Gastroesophageal sphincter (tissue), 4 donors: ENCODE measurements at places on chromosomes 1 and 21. TPM values are rescaled to one million over a fixed set of nuclear protein-coding genes. Genes with fewer than 3 reads are reported as not detected.
A peak's percentile ranks its signal among the peaks of the same experiment; 100 is the strongest.

CD244 gene
- total RNA-seq, result not detected

TPTE gene
- not detected for total RNA-seq

KCNJ9 gene
- total RNA-seq, result not detected

CLEC20A gene
- not detected for total RNA-seq

LRRC53 gene
- total RNA-seq, result not detected

HAPLN2 gene
- 0.77 TPM for total RNA-seq

RGS2 gene
- 490 TPM for total RNA-seq

CFHR2 gene
- total RNA-seq, result not detected

REN gene
- total RNA-seq, result not detected

STIL gene
- total RNA-seq, result 0.77 TPM

- no peaks in the 10 kb centered on the region for H3K36me3 ChIP-seq
- H3K4me3 ChIP-seq, result no peak overlapping the region
- peak overlapping the region; percentile 60 for H3K27ac ChIP-seq
- no peaks in the 10 kb centered on the region for H3K27me3 ChIP-seq
- ATAC-seq, result peak; percentile 83
Observed at GRCh38 chr1:12486401-12487005, 131.5 kb downstream of the DHRS3 start.

GRCh38 chr1:95010158-95010557, 62.6 kb downstream of the ALG14 start:
- no peak overlapping the region for H3K4me3 ChIP-seq
- no peak for ATAC-seq
- H3K27me3 ChIP-seq, result no peaks in the 10 kb centered on the region
- no peaks in the 10 kb centered on the region for H3K36me3 ChIP-seq
- H3K27ac ChIP-seq, result no peak overlapping the region

GRCh38 chr21:45846373-45847160, 135.0 kb upstream of the COL6A1 start:
- H3K4me1 ChIP-seq, result no peaks in the 10 kb centered on the region
- peak; percentile 67 for ATAC-seq
- no peak overlapping the region for H3K27ac ChIP-seq
- H3K27me3 ChIP-seq, result no peaks in the 10 kb centered on the region

DNA sequence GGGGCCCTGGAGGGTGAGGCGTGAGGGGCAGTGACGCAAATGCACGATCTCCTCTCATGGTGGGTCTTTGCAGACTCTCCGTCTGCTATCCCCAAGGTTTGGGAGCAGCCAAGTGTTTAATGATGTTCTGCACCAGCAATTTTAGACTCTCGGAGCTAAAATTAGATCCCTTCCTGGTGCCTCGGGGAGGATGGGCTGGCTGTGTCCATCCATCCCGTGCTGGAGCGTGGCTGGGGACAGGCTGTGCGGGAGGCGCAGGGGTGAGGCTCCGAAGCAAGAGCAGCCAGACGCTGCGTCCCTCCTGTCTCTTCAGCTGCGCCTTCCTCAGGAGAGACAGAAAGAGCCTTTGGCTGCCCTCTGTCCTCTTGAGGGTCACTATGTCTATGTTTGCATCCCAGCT, 387.6 kb downstream of the CAMTA1 start:
- H3K27me3 ChIP-seq, result peaks cover 64% of the 10 kb centered on the region
- no peaks in the 10 kb centered on the region for H3K36me3 ChIP-seq
- no peak overlapping the region for H3K27ac ChIP-seq
- H3K4me3 ChIP-seq, result no peak overlapping the region
- H3K4me1 ChIP-seq, result no peaks in the 10 kb centered on the region

- H3K27ac ChIP-seq, result no peak overlapping the region
- H3K4me3 ChIP-seq, result no peak overlapping the region
- no peaks in the 10 kb centered on the region for H3K36me3 ChIP-seq
- H3K4me1 ChIP-seq, result no peaks in the 10 kb centered on the region
- no peak for ATAC-seq
Observed at GRCh38 chr1:51444534-51445192, 74.4 kb downstream of the EPS15 start.

DNA sequence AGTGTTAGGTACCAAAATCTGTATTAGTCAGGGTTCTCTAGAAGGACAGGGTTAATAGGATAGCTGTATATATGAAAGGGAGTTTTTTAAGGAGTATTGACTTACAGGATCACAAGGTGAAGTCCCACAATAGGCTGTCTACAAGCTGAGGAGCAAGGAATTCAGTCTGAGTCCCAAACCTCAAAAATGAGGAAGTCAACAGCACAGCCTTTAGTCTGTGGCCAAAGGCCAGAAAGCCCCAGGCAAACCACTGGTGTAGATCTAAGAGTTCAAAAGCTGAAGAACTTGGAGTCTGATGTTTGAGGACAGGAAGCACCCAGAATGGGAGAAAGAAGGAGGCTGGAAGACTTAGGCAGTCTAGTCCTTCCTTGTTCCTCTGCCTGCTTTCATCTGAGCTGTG, 487.5 kb upstream of the CHRM3 start:
- no peaks in the 10 kb centered on the region for H3K4me1 ChIP-seq
- H3K27ac ChIP-seq, result no peak overlapping the region
- H3K36me3 ChIP-seq, result no peaks in the 10 kb centered on the region
- no peaks in the 10 kb centered on the region for H3K27me3 ChIP-seq

DNA sequence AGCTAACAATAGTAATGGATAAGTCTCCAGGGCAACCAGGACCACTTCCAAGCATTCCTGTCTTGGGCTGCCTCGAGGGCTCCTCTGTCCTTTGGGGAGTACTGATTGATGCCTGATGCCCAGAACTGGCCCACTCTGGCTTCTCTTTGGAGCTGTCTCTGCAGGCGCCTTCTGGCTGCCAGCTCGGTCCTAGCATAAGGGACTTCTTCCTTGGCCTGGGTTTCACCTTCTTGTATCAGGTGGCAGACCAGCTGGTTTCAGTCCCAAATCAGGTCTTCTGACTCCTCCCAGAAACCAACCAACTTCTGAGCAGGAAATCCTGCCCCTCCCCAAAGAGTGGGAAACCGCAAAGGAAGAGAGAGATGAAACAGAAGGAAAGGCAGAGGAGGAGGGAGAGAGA, 10.6 kb downstream of the G0S2 start:
- H3K36me3 ChIP-seq, result no peaks in the 10 kb centered on the region
- H3K27ac ChIP-seq, result no peak overlapping the region
- no peaks in the 10 kb centered on the region for H3K4me1 ChIP-seq
- H3K4me3 ChIP-seq, result no peak overlapping the region
- ATAC-seq, result no peak
- H3K27me3 ChIP-seq, result no peaks in the 10 kb centered on the region

GRCh38 chr1:89686520-89686919, 53.6 kb downstream of the LRRC8C start:
- H3K27ac ChIP-seq, result no peak overlapping the region
- no peak overlapping the region for H3K4me3 ChIP-seq
- no peak for ATAC-seq
- H3K36me3 ChIP-seq, result peaks cover 8% of the 10 kb centered on the region
- H3K27me3 ChIP-seq, result no peaks in the 10 kb centered on the region

- H3K27ac ChIP-seq, result no peak overlapping the region
- peaks cover 11% of the 10 kb centered on the region for H3K27me3 ChIP-seq
- no peak overlapping the region for H3K4me3 ChIP-seq
- H3K36me3 ChIP-seq, result no peaks in the 10 kb centered on the region
- no peaks in the 10 kb centered on the region for H3K4me1 ChIP-seq
- no peak for ATAC-seq
Observed at GRCh38 chr1:77382366-77382765, 100.5 kb downstream of the AK5 start.

DNA sequence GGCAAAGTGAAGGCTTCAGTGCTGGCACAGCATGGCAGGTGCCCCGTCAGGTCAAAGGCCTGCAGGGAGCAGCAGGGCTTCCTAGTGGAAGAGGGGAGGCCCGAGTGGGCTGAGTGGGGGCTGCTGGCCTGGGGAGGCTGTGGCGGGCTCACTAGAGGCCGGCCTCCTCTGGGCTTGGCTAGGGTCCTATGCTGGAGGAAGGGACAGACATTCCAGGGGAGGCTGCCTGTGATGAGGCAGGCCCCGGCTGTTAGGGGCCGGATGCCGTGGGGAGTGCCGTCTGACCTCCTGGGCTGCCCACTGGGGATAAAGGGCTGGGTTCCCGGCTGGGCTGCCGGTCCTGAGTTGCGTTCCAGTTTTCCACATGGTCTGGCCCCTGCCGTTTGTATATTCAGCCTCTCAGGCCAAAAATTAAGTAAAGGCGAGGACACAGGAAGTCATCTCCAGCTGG, 21.1 kb downstream of the PRXL2B start:
- peaks cover 83% of the 10 kb centered on the region for H3K27me3 ChIP-seq
- H3K27ac ChIP-seq, result no peak overlapping the region
- H3K4me3 ChIP-seq, result no peak overlapping the region
- no peaks in the 10 kb centered on the region for H3K36me3 ChIP-seq

DNA sequence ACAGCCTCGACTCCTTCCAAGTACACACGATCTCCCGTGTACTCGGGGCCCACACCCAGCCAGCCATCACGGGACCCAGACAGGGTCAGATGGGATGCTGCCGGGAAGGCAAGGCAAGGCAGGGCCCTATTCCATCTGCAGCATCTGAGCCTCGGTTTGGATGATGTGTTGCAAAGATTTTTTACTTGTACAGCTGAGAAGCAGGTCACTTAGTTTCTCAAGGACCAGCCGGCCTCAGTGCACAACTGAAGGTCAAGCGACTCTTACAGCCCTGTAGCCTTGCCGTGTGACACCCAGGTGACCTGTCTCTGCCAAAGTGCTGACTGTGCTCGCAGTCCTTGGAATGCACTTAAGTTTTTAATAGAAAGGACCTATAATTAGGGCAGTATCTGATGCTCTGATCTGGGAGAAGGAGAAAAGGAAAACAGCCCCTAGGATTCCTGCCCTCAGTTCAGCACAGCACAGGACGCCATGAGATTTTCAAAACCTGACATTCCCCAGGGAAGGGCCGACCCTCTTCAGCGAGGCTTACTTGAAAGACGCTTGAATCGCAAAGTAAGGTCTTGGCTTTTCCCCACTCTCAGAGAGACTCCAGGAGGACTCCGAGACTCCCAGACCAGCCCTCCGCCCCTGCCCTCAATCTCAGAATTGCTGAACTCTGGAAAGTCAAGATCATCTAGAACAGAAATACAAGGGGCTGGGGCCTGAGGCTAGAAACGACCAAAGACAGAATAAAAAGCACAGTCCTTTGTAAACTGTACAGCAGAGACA, 1.3 kb downstream of the GPR157 start:
- no peaks in the 10 kb centered on the region for H3K36me3 ChIP-seq
- no peak for ATAC-seq
- H3K27ac ChIP-seq, result no peak overlapping the region
- no peaks in the 10 kb centered on the region for H3K27me3 ChIP-seq
- H3K4me1 ChIP-seq, result no peaks in the 10 kb centered on the region

- H3K27me3 ChIP-seq, result no peaks in the 10 kb centered on the region
- ATAC-seq, result no peak
- no peak overlapping the region for H3K4me3 ChIP-seq
Observed at GRCh38 chr1:47918257-47918867, 78.8 kb downstream of the TRABD2B start.

DNA sequence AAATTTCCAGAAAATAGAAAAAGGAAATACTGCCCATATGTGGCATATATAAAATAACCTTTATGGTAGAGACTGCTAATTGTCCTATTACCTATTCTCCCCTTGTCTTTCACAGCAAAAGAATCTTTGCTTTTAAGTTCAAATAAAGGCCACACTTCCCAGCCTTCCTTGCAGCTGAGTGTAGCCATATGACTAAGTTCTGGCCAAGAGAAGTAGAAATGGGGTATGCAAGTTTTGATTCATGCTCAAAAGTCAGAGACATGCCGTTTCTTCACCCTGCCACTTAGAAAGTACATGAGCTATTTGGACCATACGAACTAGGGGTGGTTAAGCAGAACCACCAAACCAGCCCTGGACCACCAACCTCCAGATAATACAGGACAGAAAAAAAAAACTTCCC, 18.3 kb upstream of the S100A2 start:
- H3K4me3 ChIP-seq, result no peak overlapping the region
- no peaks in the 10 kb centered on the region for H3K27me3 ChIP-seq
- H3K4me1 ChIP-seq, result no peaks in the 10 kb centered on the region

DNA sequence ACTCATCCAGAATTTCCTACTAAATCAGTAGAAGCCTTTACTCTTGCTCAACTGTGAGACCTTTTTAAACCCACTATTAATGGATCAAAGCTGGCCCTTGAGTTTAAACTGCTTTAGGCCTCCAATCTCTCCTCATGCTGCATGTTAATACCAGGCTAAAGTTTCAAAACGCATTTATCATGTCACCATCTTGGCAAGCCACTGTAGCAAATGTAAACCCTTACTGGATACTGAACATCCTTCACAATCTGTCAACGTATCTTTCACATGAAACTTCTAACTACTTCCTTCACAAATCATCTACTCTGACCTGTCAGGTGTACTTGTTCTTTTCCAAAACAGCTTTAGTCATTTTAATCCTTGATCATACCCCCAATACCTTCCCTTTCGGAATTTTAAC, 3.0 kb downstream of the PAXBP1 start:
- ATAC-seq, result no peak
- H3K4me1 ChIP-seq, result peaks cover 69% of the 10 kb centered on the region
- no peak overlapping the region for H3K4me3 ChIP-seq
- H3K27ac ChIP-seq, result no peak overlapping the region
- no peaks in the 10 kb centered on the region for H3K27me3 ChIP-seq

GRCh38 chr1:4173731-4174130, 273.7 kb upstream of the C1orf174 start:
- peaks cover 52% of the 10 kb centered on the region for H3K27me3 ChIP-seq
- H3K36me3 ChIP-seq, result no peaks in the 10 kb centered on the region
- ATAC-seq, result no peak
- no peaks in the 10 kb centered on the region for H3K4me1 ChIP-seq
